Endothelial cell of umbilical vein (primary cell): ENCODE measurements at places on chromosomes 6 and 20. TPM values are rescaled to one million over a fixed set of nuclear protein-coding genes. Genes with fewer than 3 reads are reported as not detected.

The SSTR4 gene
- total RNA-seq: not detected in 2 replicates

The LIN28B gene
- not detected in 2 replicates for total RNA-seq

The PPP1R3D gene
- 4.9 and 5.2 TPM in 2 replicates for total RNA-seq

The KCNB1 gene
- total RNA-seq: not detected in 2 replicates

The NOX3 gene
- not detected in 2 replicates for total RNA-seq
